Stimulated activated CD8-positive, alpha-beta memory T cell treated with anti-CD3 and anti-CD28 coated beads, Interleukin-4, amount 100 ng/mL, for 4 hours (primary cell): ENCODE measurements at places on chromosomes 3 and 15.

DNA sequence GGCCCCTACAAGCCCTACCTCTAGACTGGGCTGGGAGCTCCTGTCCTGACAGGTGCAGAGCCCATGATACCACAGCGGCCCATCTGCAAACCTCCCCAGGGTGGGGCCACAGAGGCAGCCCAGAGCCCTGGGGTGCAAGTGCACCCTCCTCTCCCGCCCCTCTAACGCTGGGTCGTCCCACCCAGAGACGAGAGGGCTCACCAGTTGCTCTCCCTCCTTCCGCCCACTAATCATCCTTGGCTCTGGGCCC is 742 bp downstream of the TNK2 start:
- no peak for DNase-seq

GRCh38 chr3:134908271-134908670 is 113.2 kb downstream of the EPHB1 start:
- DNase-seq, result no peak

DNA sequence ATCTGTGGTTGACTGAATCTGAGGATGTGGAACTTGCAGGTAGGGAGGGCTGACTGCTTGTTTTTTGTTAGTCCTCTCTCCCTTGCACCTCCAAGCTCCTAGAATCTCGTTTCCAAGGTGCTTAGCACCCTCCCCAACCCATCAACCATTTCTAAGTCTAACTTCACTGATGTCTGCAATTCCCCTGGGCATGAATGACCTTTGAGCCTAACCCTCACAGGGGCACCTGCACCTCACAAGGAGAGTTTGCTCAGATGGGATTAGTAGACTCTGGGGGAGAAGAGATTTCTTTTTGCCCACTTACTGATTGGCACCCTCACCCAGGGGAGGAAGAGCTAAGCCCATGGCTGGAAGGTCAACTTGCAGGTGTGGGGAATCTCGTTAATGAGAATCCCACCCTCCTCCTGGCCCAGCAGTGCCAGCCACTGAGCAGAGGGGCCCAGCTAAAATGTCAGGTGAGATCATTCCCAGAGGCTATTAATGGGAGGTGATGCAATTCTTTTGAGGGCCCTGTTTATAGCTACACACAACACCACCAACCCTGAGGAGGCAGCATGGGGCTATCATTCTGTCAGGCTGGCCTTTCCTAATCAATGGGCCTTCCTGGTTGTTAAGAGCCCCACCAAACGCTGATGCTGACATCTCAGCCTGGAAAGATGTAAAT is 81.6 kb upstream of the HERC1 start:
- DNase-seq, result no peak

DNA sequence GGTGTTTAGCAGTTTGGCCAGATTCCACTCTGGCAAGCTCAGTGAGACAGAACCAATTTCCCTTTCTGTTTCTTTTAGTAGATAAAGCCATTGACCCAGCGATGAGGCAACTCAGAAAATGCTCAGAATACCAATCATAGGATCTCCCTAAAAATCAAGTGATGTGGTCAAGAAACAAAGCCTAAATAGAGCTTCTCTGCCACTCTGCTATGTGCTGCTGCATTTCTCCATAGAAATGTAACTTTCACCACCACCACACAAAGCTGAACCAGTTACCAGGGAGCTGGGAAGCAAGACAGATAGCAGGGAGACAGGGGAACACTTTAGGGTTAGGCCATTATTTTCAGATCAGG is 109.8 kb downstream of the RPL22L1 start:
- no peak for DNase-seq

- DNase-seq, result no peak
Observed at GRCh38 chr15:100732211-100733055, 130.0 kb downstream of the ASB7 start.

DNA sequence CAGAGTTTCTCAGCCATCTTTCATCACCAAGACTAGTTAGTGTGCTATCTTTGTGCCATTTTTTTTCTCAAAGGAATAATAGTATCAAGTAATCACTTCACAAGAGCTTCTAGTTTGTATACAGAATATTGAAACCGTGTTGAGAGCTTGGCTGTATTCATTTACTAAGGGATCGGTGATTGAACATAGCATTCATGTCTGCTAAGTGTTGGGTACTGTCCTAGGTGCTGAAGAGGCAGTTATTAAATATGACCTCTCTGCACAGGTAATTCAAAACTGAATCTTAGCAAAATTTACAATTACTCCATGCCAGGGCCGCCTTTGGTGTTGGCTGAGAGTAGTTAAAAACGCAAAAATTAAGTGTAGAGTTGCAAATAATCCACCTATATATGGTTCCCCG is 355.3 kb upstream of the RORA start:
- DNase-seq, result no peak

DNA sequence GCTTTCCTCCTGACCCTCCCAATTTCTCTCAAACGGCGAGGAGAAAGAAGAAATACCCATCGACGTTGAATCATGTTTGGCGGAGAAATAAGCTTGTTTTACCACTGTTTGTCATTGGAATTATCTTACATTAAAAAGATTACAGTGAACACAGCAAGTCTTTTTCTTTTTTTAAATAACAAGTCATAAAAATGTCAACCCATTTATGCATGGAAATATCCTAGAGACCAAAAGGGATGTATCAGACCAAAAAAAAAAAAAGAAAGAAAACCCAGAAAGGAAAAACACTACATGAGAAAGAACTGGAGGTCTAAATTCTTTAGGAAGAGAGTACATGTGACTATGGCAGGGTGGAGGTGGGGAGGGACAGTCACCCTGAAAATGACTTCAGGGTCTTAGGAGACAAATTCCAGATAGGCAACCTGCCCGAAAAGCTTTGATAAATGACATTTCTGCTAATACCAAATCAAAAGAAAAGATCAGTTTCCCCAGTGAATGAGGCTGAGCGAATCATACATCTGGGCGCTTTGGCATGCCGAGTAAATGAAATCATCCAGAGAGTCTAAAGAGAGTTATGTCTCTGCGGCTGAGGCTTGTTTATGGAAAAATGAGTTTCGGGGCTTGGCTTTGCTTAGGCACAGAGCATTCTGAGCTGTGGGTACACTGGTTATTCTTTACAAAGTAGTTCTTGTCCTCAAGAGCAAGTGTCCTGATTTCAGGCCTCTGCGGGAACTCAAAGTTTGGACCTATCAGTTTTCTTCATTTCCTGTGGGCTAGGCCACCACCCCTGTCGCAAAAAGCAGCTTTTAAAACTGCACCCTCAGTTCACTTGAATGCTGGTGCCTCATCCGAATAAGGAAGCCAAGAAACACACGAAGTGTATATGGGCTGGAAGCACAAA is 110.1 kb upstream of the TGFBR2 start:
- DNase-seq, result no peak
